RPMI7951 (cell line): ENCODE measurements at places on chromosomes 6 and 20.

GRCh38 chr6:159093609-159094443 lies 49.0 kb upstream of the TAGAP start:
- no peak for DNase-seq

- DNase-seq: no peak
These were observed 184.0 kb downstream of the BMP7 start for GRCh38 chr20:57082357-57082945.

DNA sequence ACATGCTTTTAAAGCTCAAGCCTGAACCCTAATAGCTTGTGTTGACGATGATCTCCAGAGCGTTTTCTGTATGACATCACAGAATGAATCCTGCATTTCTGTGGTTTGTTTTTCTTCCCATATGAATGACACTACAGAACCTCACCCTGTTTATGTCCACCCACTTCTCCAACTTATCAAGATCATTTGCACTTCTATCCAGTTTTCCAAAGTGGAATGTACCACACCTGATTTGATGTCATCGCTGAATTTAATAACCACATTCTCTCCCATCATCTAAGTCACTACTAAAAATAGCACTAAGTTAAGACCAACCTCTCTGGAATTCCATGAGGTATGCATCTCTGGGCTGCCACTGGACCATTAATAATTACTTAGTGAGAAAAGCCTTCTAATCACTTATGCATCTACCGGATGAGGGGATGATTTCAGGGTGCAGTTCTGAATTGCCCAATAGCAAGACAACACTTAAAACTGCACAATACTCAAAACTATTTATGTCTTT lies 33.3 kb upstream of the CITED2 start:
- DNase-seq: peak; percentile 81

DNA sequence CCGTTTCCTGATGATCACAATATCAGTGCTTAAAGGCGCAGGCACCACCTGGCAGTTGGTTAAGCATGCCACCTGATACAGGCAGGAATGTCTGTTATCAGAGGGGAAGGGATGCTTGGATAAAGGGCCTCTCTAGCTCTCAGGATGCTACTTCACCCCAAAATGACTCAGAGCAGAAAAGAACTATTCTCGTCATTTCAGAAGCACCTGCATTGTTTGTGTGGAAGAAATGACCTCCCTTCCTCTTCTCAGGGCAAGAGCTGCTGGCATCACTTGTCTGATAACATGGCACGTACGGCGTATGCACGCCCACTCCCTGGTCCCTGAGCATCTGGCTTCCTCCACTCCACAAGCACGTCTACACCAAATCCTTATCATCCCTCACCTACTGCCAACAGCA lies 47.3 kb downstream of the ATP9A start:
- DNase-seq: no peak

DNA sequence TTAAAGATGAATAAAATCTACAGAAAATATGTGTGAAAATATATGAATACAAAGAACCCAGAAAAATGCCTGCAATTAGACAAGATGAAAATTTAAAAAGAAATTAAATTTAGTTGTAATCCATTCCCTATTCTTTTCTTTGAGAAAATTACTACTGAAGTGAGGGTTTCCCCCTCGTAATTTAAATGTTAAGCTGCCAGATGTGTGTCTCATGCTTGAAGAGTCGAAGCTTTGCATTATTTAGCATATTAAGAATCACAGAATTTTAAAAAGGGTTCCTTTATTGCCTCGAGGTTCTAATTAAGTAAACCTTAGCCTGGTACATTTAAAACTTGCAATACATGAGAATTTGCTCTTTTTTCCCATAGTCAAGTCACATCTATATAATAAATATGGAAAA lies 630.1 kb downstream of the TFAP2A start:
- no peak for DNase-seq

- DNase-seq: no peak
These were observed 25.6 kb upstream of the ADGRF4 start for GRCh38 chr6:47672816-47673215.
